D721Med (cell line): ENCODE measurements at places on chromosomes 3 and 15.

- DNase-seq = no peak
Observed at GRCh38 chr15:31085359-31085758, 16.2 kb downstream of the TRPM1 start.

- DNase-seq = no peak
Observed at GRCh38 chr15:63238171-63238570, 39.2 kb upstream of the APH1B start.

- no peak for DNase-seq
Observed at GRCh38 chr15:95287720-95288103, 1042.8 kb upstream of the NR2F2 start.

DNA sequence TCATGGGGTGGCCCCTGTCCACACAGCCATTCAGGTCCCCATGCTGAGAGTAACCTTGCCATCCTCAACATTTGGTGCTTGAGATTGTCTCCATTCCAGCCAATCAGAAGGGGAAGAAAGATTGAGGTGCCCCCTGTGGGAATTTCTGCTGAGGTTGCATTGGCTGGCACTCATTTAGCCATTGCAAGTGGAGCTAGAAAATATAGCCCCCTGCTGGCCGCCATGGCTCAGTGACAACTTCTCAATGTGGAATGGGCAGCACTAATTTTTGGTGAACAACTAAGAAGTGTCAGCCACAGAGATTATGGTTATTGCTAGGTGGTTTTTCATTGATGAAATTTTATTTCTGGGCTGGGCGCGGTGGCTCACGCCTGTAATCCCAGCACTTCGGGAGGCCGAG is 22.0 kb downstream of the COL6A6 start:
- no peak for DNase-seq

GRCh38 chr3:121985846-121986245 is 36.2 kb downstream of the ILDR1 start:
- no peak for DNase-seq

GRCh38 chr15:86700864-86701610 is 621.4 kb downstream of the AGBL1 start:
- DNase-seq = no peak

DNA sequence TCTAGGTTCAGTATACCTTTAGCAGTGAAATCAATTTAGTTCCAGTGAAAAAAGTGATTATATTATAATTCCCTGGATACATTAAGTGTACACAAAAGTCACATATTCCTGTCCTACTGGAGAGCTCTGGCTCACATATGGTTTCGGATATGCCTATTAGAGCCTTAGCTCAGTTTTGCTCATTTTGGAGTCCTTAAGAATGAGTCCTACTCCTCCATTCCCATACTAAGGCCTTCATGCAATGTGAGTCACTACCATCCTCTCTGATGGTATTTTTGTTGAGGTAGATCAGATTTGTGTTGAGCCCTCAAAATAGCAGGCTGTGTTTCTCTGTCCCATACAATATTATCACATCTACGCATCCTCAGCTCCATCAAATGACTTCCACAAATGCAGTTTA is 294.2 kb upstream of the COL8A1 start:
- no peak for DNase-seq

- DNase-seq = no peak
Observed at GRCh38 chr3:189040656-189041335, 131.0 kb upstream of the TPRG1 start.

DNA sequence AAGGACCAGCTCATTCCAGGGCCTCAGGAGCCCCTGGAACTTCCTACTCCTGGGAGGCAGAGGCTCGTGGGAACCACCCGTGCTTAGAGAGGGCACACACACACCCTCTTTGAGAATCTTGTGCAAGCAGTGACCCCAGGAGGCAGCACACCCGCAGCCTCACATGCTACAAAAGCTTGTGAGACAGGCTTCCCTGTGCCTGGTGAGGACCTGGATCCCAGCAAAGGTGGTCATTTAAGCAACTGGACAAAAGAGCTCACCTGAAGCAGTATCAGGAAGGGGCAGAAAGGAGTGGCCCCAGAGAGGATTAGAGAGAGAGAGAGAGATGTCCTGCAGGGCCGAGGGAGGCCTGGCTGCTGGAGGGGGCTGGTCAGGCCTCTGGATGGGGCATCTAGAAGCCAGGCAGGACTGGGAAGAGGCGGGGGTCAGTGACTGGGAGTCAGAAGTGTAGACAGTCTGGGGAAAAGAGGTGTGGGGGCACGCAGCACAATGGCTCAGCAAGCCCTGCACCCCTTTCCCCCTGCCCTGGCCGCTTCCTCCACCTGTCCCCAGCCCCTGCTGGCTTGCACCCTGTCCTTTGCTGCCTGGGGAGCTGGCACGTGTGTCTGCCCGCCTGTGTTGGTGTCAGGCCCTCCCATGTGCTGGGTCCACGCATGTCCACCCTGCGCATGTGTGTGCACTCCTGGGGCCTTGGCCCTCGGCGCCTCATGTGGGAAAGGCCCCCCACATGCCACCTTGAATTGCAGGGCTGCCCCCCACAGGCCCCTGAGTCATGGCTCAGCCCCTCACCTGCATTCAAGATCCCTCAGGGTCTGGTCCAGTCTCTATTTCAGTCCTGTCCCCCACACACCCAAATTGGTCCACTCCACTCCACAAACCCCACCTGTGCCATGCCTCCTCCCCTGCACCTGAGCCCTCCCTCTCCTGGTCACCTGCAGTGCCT is 36.9 kb downstream of the TSPAN3 start:
- DNase-seq = no peak

- no peak for DNase-seq
Observed at GRCh38 chr3:136584728-136585127, 167.4 kb downstream of the STAG1 start.
